Kidney glomerular epithelial cell (primary cell): ENCODE measurements at places on chromosomes 7 and 10.

GRCh38 chr7:158829021-158829341 lies 328 bp downstream of the ESYT2 start:
- DNase-seq = peak; percentile 62

- no peak for DNase-seq
These were observed 691.9 kb downstream of the INHBA start for GRCh38 chr7:41010967-41011366.

DNA sequence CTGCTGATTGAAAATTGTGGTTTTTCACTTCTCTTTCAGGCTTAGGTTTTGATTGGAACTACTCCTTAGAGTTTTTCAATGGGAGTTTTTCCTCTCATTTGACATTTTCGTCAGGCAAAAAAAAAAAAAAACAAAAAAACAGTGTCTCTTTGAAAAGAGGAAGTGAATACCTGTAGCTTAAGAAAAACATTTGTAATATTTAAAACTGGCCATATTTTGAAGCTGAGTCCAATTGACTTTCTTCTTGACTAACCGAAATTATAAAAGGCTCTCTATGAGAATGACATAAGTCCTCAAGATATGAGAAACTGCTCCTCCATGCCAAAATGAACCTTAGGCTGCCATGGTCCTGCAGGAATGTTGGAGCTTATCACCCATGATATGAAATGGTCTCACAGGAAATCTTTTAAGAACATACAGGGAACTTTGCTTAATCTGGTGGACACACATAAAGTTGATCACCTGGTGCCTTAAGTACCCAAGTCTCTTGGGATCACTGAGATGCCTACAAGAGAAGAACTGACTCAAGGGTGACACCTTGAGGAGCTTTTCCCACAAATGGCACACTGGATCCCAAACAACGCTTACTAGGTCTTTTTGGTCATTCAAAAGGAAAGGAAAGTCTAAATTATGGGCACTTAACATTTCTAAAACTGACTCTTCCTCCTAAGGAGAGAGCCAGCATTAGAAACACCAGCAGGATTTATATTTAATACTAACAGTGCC lies 263.4 kb downstream of the CDC14C start:
- DNase-seq = no peak

- peak; percentile 56 for DNase-seq
These were observed 16.0 kb downstream of the PAPSS2 start for GRCh38 chr10:87675396-87676376.

- DNase-seq = no peak
These were observed 1404.2 kb upstream of the CELF2 start for GRCh38 chr10:9613338-9614075.

GRCh38 chr7:14639329-14639728 lies 263.2 kb downstream of the DGKB start:
- DNase-seq = no peak
